ENCODE measurements at places on chromosomes 6 and 20. TPM values are rescaled to one million over a fixed set of nuclear protein-coding genes. Genes with fewer than 3 reads are reported as not detected.
A peak's percentile ranks its signal among the peaks of the same experiment; 100 is the strongest.

Gene FARS2
- total RNA-seq: 21.0 TPM

Gene ACSS2
- 37.2 TPM for total RNA-seq

Gene ERVFRD-1
- total RNA-seq: not detected

Gene ZNF391
- total RNA-seq: 4.0 TPM

Gene NT5E
- total RNA-seq: 46.2 TPM

Gene REPS1
- total RNA-seq: 33.2 TPM

Gene COL19A1
- total RNA-seq: not detected

Gene IPCEF1
- 0.20 TPM for total RNA-seq

Gene EYA2
- total RNA-seq: not detected

Gene PHACTR3
- total RNA-seq: not detected

Gene TRIM40
- not detected for total RNA-seq

Gene SSTR4
- total RNA-seq: not detected

Gene ZBTB12
- total RNA-seq: 9.3 TPM

Gene RWDD2A
- 3.0 TPM for total RNA-seq

Gene LY6G6F
- total RNA-seq: not detected

Gene EFHC1
- 22.5 TPM for total RNA-seq

Gene KHDC1L
- not detected for total RNA-seq

Gene MAFB
- 0.03 TPM for total RNA-seq

Gene FNDC1
- total RNA-seq: not detected

- no peak for DNase-seq
Observed at GRCh38 chr6:156602066-156602385, 175.2 kb upstream of the ARID1B start.

DNA sequence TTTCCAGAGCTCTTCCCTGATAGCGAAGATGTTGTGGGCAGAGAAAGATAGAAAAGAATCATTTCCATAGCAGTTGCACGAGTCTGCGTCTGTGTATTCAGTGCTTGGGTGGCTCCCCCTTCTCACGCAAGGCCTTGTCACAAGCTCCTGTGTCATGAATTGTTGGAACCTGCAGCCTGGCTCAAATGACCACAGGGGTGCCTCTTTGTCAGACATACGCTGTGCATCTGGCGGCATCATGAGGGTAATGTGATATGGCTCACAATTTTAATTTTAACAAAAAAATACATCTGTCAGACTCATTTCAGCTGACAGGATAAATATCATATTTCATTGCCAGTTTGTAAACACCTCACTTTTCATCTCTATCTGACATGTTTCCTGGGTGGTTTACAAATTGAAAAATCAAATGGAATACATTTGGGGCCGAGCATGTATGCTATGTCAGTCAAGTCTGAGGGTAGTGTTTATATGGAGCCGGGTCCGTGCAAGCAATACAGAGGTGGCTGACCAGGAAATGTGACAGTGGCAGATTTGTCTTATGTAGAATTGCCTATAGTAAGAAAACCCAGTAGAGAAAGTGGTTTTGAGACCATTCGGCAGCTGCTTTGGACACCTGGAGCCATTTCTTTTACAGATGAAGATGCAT lies 90.9 kb downstream of the CAP2 start:
- DNase-seq: no peak

GRCh38 chr6:77231438-77232305 lies 231.6 kb downstream of the HTR1B start:
- DNase-seq: no peak

DNA sequence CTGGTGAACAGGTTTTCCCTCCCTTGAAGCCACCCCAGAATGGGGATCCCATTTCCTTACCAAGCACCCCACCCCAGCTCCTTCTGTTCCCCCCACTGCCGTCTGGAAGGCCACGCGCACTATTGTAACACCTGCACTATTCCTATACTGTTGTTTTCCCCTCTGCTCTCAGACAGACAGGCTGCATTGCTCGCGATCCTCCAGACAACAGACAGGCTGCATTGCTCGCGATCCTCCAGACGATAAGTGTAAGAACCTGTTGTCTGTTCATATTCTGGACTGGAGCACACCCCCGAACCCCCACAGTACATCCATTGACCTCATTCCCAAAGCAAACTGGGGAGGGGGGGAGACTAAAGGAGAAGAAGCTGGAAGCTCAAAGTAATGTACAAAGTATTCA lies 72.7 kb downstream of the LY86 start:
- DNase-seq: no peak

DNA sequence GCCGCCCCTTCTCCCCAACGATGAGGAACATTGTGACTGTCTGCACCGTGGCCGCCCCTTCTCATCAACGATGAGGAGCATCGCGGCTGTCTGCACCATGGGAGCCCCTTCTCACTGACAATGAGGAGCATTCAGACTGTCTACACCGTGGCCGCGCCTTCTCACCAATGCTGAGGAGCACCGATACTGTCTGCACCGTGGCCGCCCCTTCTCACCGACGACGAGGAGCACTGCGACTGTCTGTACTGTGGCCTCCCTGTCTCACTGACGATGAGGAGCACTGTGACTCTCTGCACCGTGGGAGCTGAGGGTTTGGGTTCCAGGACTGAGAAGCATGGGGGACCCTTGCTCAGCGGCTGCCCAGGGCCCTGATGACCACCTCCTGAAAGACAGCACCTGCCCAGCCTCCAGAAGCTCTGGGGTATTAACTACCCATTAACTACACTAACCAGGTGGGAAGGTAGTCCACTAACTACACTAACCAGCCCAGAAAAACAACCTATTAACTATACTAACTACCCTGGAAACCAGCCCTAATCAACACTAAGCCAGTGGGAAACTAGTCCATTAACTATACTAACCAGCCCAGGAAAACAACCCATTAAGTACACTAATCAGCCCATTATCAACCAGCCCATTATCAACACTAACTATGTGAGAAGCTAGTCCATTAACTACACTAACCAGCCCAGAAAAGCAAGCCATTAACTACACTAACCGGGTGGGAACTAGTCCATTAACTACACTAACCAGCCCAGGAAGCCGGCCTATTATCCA lies 116.9 kb downstream of the TAF4 start:
- no peak for DNase-seq

- DNase-seq: no peak
Observed at GRCh38 chr6:91697010-91697695, 1110.3 kb upstream of the MAP3K7 start.

GRCh38 chr6:37365791-37366190 lies 12.0 kb downstream of the RNF8 start:
- no peak for DNase-seq

DNA sequence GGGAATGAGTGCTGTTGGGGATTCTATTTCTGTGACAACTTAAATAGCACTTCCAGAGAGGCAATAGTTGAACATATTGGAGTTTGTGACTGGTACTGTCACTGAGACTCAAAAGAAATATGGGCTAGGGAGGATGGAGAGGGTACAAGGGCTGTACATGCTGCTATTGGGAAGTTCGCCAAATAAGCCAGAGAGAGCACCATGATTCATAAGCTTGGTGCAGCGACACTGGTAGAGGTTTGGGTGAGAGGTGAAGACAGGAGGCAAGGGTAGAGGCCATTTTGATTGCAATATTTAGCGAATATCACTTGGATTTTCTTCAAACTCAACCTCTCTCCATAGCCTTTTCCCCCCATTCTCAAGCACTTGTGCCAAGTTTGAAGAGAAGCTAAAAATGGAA lies 214.3 kb downstream of the OGFRL1 start:
- DNase-seq: no peak

GRCh38 chr20:20012541-20012940 lies 4.6 kb upstream of the NAA20 start:
- no peak for DNase-seq

GRCh38 chr20:58433759-58434158 lies 44.7 kb downstream of the VAPB start:
- peak; percentile 25 for DNase-seq

DNA sequence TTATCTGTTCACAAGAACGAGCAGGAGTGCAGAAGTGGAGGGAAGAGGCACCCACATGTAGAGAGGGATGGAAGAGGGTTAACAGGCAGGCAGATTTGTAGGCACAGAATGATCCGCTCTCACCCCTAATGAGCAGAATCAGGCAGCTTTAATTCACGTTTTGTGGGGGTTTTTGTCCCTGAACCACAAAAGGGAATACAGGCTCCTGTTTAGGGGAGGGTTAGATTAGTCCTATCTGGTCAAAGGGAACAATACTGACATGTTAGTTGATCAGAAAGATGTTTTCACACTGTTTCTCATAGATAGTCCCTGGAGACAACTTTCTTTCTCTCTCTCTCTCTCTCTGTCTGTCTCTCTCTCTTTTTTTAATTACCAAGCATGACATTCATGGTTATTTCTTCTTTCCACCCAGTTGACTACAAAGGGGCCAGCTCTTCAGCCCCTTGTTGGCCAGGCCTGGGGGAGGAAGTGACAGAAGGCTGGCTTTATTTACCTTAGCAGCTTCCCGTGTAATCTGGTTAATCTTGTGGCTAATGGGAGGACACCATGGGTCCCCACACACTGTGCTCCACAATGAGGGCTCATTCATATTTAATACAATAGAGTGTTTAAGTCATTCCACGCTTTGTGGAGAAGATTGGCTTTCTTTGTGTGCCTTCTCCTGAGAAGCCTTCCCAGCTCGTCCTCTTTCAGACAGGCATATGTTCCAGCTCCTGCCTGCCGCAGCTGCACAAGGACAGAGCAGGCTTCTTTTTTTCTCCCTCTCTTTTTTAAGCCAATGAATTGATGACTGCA lies 958.8 kb downstream of the TFAP2A start:
- DNase-seq: no peak

- no peak for DNase-seq
Observed at GRCh38 chr6:138817799-138818198, 21.9 kb downstream of the ECT2L start.

GRCh38 chr6:90021711-90022110 lies 127.4 kb downstream of the GJA10 start:
- no peak for DNase-seq

DNA sequence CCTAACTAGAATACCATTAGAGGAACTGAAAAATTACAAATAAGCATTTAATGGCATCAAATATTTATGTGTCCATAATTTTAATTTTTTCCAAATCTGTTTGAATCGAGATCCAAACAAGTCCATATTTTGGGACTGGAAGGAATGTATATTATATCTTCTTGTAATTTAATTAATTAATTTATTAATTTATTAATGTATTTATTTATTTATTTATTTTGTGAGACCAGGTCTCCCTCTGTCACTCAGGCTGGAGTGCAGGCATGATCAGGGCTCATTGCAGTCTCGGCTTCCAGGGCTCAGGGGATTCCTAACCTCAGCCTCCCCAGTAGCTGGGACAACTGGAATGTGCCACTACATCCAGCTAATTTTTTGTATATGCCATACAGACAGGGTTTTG lies 453.6 kb downstream of the PRKN start:
- DNase-seq: no peak

GRCh38 chr6:170164271-170164900 lies 126.5 kb downstream of the DLL1 start:
- DNase-seq: no peak

DNA sequence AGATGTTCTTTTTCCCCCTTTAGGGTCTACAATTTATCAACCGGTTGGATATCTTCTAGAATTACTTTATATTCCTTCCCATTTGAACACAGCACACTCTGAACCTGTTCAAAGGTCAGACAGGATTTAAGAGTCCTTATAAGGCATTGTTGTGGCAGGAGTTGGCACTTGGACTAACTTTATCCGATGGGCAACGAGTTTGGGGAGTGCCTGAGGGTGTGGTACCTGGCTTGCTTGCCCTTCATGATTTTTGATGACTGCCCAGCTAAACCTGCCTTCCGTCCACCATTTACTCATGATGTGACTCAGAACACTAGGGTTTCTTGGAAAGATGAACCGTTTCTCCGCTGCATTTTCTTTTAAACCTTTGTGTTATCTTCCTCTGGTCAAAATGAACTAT lies 285.2 kb downstream of the FOXC1 start:
- no peak for DNase-seq

GRCh38 chr6:133609415-133610226 lies 279.3 kb upstream of the TCF21 start:
- peak; percentile 96 for DNase-seq

- DNase-seq: no peak
Observed at GRCh38 chr6:115842338-115842737, 218.4 kb downstream of the FRK start.

DNA sequence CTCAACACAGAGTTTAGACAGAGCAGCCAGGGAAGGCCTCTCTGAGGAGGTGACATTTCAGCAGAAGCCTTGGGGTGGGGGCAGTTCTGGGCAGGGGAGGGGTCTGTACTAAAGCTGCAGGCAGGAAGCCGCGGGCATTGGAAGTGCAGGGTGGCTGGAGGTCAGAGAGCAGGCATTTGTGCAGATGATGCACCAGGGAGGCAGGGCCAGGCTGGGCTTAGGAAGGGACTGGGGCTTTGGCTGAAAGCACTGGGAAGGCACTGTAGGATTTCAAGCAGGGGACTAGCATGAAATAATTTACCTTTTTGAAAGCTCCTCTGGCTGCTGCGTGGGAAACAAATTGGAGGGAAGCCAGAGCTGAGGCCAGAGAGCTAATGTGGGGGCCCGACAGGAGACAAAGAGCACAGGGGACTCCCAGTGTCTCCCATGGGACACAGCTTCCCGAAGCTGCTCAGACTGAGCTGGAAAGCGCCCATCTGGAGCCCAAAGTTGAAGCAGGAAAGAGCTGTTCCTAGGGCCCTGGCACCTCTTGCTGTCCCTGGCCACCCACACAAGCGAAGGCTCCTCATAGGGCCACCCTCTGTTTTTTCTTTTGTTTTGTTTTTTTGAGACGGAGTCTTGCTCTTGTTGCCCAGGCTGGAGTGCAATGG lies 19.3 kb downstream of the ADA start:
- DNase-seq: no peak

DNA sequence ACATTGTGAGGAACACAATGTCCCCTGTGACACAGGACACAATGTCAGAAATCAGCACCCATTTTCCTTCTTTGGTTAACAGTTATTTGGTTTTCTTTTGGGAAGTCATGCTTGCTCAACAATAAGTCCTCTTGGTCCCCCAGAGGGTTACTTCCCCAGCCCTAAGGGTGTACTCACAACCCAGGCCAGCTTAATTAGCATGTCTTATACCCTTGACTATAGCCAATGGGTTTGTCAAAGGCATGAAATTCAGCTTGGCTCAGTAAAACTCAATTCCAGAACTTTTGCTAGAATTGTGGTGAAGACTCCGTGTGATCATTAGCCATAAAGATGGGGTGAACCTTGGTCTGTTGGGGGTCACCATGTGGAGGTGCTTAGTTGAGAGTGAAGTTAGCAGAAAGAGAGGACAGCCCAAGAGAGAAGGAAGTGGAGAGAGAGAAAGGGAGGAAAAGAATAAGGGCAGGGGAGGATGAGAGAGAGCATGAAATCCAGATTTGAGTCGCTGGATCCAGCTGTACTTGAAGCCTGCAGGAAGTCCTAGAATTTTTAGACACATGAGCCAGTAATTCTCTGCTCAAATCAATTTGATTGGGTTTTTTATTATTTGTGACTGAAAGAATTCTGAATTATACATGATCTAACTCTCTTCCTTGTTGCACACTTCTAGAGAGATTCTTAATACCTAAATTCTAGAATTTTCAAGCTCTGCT lies 321.3 kb upstream of the JAG1 start:
- DNase-seq: no peak

DNA sequence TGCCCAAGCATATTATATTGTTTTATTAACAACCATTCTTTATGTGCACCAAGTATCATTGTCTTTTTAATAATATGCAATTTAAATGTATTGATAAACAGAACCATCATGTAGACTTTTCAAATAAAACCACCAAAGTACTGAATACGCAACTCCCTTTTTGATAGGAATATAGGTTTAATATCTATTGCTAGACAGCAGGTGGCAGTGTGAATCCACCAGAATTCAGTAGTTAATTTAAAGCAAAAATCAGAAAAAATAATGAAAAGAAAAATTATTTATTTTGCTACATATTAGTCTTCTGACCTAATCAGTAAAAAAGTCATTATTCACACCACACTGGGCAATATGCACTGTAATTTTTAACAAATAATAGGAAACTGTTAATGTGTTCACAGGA lies 143.7 kb downstream of the KLHL32 start:
- no peak for DNase-seq
